ENCODE measurements at places on chromosomes 7 and 10.

DNA sequence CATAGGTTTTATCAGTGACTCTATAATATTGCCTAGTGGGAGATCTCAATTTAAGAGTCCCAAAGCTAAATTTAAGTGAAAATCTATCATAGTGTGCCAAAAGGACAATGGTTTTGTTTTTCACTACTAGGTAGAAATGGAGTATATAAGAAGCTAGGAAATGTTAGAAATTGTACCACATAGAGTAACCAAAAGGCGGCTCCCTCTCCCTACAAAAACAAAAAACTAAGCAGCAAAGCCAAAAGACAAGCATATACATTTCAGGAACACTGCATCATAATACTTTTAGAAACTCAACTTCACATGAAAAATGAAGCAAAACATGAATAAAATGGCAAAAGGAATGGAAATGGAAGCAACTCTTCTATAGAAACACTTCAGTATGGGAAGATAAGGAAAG, 271.6 kb downstream of the CACNA2D1 start:
- no peak for DNase-seq

DNA sequence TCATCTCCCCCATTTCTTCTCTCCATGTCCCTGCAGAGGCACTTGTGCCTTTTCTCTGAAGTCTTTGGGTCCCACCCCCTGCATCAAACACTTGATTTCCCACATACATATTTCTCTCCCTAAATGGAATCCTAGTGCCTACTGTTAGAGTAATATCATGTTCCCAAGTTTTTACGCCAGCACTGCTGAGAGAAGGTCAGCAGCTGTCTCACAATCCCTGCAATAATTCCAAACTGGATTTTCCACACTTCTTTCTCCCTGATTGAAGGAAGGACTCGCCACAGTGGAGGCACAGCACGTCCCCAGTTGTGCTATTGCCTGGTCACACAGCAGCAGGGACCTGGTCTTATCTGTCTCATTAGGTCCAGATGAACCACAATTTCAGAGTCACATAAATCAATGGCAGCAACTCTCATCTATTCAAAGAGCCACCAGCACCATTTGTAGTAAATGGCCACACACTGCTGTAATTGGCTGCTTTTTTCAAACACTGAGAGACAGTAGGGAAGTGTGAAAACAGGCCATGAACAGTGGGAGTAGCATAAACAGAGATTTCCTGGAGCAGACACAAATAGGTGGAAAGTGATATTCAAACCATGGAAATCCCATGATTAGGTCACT, 605.5 kb downstream of the XPNPEP1 start:
- no peak for DNase-seq

DNA sequence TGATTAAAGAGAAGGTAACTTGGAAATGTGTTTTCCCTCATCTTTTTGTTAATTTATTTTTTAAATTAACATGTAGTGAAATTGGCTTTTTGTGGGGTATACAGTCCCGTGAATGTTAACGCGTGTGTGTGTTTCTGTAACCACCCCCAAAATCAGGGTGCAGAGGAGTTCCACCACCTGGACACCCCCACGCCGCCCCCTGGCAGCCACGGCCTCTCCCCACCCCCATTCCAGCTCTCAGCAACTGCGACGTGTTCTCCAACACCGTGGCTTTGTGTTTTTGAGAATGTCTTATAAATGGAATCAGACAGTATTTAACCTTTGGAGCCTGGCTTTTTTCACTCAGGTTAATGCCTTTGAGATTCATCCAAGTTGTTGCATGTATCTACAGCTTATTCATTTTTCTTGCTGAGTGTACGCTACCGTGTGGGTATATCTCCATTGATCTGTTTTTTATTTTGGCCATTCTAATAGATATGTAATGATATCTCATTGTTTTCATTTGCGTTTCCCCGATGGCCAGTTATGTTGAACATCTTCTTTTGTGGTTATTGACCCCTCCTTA, 218.8 kb downstream of the EBF3 start:
- DNase-seq: no peak

DNA sequence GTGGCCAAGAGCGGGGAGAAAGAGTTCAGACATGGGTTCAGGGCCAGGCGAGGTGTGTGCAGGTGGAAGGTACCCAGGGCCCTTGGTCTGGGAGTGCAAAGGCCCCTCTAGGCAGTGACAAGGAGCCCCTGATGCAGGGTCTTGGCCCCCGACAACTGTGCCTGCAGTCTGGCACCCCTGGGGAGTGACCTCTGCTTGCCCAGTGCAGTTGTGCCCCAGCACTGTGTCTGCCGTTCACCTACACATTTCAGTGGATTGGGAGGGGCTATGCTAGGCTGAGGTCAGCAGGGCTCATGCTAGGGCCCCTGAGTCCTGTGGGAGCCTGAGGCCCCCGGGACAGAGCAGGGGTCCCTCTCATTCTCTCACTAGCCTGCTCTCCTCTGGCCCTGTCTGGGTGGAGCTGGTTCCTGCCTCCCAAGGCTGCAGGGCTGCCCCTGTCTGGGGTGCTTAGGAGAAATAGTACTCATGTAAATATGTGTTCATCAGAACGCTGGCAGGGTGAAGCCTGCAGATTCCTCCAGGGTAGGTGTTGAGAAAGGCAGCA, 550.4 kb downstream of the TCERG1L start:
- peak; percentile 51 for DNase-seq

DNA sequence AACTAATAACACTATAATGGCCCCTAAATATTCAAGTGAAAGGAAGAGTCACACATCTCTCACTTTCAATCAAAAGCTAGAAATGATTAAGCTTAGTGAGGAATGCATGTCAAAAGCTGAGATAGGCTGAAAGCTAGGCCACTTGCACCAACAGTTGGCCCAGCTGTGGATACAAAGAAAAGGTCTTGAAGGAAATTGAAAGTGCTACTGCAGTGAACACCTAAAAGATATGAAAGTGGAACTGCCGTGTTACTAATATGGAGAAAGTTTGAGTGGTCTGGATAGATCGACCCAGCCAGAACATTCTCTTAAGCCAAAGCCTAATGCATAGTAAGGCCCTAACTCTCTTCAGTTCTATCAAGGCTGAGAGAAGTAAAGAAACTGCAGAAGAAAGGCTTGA, 12.1 kb upstream of the SNX13 start:
- DNase-seq: no peak

DNA sequence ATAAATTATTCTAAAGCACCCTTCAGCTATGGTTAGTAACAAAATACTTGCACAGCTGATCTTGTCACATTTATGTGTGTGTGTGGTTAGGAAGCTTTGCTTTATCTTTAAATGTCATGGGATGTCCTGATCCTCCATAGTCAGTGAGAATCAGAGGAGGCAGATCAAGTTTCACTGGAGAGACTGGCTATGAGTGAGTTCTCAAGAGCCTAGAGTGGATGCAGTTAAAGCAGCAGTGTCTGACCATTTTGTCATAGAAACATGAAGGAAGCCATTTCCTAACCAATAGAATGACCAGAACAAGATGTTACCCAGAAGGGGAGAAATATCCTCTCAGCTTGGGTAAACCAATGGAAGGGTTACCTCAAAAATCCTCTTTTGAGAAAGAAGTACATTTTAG, 207.2 kb upstream of the DKK1 start:
- no peak for DNase-seq

DNA sequence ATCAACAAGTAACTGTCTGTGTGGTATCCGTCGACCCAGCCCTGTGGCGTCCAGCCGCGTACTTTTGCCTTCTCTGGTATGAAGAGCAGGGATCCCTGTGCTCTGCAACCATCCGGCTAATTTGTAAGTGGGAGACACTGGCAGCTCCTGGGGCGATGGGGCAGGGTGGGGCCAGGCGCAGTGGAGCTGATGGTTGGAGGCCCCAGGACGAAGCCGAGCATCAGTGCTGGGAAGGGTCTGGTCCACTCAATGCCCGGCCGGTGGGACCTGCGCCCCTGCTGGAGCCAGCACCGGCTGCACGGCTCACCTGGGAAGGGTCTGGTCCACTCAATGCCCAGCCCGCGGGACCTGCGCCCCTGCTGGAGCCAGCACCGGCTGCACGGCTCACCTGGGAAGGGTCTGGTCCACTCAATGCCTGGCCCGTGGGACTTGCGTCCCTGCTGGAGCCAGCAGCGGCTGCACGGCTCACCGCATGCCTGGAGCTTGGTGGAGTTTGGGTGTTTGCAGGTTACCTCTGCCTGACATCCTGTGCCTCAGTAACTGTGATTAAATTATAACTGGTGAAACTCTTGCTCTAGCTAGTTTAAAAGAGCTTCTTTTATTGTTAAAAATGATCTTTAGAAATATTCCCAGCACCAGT, 96.1 kb downstream of the NKX6-2 start:
- peak; percentile 74 for DNase-seq

DNA sequence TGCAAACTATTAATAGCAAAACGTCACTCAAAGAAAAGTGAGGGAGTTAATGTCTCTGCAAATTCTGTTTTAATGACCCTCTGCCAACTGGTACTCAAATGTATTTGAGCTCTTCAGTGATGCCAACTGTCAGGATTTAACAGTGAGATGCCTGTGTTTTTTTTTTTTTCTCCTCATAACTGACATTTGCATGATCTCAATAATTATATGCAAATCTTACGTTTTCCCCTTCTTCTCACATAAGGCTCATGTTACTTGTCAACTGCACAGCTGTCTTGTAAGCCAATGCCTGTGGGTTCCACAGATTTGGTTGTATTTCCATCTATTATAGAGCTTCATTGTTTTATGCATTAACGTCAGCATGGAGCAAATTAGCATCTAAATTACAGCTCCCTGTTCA, 38.2 kb downstream of the PPP1R3A start:
- no peak for DNase-seq

DNA sequence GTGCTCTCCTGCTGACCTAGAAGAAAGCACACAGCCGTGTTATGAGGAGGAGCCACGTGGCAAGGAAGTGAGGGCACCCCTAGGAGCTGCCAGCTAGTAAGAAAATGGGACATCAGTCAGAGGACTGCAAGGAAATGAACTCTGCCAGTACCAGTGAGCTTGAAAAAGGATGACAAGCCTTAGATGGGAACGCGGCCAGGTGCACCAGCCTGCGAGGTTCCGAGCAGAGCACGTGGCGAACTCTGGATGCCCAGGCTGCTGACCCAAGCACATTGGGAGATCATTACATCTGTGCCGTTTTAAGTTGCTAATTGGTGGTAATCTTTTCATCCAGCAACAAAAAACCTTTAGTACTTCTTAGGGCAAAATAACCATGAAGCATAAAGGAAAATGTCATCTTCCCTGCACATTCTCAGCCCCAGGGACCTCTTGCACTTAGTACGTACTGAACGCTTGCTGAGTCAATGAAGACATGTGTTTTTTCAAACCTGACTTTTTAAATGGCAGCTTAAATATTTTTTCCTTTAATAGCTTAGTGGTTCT, 69.4 kb downstream of the AMZ1 start:
- DNase-seq: no peak

- peak; percentile 10 for DNase-seq
These were observed 12.6 kb upstream of the FGFR2 start for GRCh38 chr10:121610798-121611323.

GRCh38 chr7:84953234-84953633, 233.6 kb downstream of the SEMA3D start:
- DNase-seq: no peak

DNA sequence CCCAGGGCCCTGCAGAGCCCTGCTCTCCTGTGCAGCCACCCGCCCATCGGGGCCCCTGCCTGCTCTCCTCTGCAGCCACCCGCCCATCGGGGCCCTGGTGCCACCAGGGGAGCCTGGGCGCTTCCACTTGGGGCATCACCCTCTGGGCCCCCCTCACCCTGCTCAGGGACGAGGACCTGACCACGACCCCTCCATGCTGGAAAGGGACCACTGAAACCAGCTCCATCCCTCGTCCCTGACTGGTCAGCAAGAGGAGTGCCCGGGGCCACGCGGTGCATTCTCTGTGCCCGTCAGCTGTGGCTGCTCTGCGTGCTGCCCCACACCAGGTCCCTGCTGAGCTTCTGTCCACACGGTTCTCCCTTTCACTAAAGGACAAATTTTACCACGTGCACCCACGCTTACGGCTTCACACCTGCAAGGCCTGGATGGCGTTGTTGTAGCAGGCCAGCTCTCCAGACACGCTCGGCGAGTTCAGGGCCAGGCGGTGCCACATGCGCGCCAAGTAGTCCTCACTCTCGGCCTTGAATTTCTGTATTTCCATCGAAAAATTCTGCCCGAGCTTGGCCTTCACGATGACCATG, 57.6 kb downstream of the CFAP46 start:
- DNase-seq: peak; percentile 76

DNA sequence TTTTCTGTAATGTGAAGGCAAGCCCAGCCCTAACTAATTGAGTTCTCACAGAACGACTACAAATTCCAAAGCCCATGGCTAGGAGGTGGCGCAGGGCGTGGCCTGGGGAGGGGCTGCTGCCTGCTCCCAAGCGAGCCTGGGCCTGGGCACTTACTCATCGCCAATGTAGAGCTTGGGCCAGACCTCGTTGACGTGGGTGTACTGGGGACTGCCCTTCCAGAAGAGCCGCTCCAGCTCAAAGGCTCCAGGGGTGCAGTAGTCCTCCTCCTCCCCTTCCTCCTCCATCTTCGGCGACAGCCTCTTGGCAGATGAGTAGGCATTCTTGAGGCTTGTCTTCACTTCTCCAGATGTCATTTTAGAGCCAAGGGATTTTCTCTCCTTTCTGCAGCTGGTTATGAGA, 53.3 kb upstream of the SAMD8 start:
- no peak for DNase-seq

DNA sequence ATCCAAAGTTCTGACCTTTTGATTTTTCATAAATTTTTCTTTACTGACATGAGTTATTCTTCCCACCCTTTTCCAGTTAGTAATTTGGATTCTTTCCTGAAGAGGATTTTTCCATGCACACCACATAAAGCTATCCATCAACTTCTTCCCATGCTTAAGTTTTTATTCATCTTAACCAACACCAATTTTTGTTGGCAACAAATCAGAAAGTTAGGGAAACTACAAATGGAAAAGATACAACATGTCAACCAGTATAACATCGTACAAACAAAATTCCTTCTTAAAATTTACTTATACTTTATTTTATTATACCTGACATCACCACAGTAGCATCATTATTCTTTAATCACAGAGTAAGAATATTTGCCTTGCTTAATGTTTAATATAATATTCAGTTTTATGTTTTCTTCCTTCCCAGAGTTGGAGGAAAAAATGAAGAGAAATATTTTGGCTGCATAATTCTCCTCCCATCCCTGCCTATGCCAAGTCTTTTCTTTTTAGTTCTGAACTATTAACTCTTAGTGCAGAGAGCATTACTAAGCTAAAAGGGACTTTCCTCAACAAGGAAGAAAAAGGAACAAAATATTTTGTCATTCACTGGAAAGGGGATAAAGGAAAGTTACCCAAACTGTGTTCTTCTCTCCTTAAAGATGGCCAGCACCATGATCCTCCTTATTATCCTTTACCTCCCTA, 67.5 kb upstream of the MEOX2 start:
- no peak for DNase-seq

GRCh38 chr7:128191136-128191844, 49.8 kb upstream of the LEP start:
- DNase-seq: peak; percentile 30

GRCh38 chr7:75704928-75705327, 33.8 kb downstream of the HIP1 start:
- no peak for DNase-seq

- no peak for DNase-seq
These were observed 67.1 kb downstream of the HECTD2 start for GRCh38 chr10:91477236-91477635.
